ENCODE measurements at places on chromosomes 3 and 15.

- no peak for DNase-seq
Measured at GRCh38 chr3:55474213-55474632, 12.9 kb downstream of the WNT5A start.

GRCh38 chr3:46719735-46720271, 2.1 kb upstream of the PRSS50 start:
- DNase-seq, result no peak

- no peak for DNase-seq
Measured at GRCh38 chr15:49154799-49155109, 645 bp downstream of the COPS2 start.

- no peak for DNase-seq
Measured at GRCh38 chr3:27840807-27841594, 118.9 kb upstream of the EOMES start.

DNA sequence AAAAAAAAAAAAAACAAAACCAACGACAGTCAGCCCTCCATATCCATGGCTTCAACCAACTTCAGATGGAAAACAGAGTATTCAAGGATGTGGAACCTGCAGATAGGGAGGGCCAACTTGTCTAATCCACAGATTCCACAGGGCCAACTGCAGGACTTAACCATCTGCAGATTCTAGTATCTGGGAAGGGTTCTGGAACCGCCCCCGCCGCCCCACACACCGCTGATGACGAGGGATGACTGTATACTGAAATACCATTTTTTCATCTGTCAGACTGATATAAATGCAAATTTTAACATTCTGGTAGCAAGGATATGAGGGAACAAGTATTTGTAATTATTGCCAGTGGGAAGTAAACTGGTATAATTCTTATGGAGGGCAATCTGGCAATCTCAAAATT, 29.5 kb downstream of the ADPGK start:
- no peak for DNase-seq

DNA sequence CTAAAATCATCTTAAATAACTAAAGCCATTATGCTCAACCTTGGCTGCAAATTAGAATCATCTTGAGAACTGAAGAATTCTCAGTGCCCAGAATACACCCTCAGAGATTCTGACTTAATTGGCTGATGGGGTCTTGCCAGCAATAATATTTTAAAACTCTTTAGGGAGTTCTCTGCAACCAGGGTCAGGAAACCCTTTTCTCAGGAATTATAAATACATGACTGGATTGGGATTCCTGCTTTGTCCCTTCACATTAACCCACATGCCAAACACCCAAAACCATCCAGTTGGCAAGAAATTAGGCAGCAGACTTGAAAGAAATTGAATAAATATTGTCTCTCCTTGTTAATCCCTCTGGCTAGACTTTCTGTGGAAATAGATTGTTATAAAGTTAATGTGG, 482.3 kb upstream of the NECTIN3 start:
- DNase-seq, result no peak

DNA sequence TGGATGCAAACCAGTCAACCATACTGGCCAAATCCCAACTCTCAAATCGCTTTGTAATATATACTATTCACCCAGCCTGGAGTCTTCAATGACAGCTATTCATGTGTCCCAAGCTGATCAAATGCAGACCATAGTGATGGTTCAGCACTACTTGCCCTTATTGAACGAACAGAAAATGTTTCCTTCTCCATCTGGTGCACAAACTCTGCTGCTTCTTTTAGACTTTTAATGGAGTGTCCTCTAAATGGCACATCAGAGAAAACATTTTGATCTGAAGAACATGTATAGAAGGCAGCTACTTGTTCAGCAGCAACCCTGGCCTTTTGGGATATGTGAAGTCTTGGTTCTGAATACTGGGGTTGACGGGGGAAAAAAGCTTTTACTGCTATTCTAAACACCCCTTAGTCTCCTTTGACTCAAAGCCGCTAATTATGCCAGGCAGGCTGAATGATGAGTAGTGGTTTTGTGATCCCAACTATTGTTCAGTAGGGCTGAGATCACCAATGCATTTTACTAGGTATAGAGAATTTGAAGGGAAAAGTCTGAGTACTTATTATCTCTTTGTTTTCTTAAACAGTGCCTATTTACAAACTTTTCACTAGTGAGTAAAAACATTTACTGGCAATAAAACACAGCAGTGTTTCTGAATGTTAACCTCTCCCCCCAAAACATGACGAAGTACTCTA, 781.2 kb downstream of the ROBO1 start:
- peak; percentile 23 for DNase-seq

GRCh38 chr3:12998648-12999047, 74.6 kb downstream of the IQSEC1 start:
- DNase-seq, result no peak

DNA sequence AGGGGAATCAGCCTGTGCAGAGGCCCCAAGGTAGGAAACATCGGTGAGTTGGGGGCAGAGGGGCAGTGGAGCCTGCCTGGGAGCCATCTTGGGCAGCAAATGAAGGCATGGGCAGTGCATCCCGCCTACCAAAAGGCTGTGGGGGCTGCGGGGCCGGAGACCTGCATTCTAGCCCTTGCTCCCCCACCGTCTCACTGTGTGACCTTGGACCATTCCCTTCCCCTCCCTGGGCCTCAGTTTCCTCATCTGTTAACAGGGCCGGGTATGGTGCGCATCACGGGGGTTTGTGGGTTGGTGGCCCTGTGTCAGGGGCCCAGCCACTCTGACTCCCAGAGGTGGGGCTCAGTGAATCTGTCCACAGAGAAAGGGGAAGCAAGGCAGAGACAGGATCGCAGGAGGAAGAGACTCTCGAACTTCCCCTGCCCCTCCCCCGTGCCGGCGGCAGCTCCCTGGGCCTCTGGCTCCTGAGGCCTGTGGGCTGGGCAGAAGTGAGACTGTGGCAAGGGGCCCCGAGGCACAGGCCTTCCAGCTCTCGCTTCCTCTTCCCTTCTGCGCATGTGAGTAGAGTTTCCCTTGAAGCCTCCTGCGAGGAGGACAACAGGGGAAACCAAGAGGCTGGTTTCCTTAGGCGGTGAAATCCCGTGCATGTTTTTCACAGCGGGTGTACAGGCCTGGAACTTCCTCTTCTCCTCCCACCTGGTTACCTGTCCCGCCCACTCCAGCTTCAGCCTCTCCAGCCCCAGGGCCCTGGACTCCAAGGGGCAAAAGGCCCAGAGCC, 42.9 kb downstream of the IDH2 start:
- DNase-seq, result peak; percentile 34

DNA sequence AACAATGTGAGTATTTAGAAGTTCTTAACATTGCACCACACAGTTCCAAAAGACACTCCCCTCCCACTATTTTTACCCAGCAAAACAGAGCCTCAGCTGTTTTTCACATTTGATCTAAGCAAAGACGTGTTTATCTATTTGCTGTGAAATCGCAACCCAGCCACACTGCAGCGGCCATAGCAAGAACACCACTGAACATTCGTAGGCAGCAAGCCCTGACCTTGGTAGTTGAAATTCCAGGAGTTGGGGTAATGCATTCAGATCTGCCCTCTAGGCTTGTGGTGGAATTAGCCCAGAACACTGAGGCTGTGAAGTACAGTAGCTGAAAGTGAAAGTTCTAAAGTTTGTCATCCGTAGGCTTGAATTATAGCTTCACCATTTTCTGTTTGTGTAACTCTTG, 17.1 kb upstream of the SLC24A5 start:
- DNase-seq, result no peak

- no peak for DNase-seq
Measured at GRCh38 chr3:67048715-67049074, 50.6 kb downstream of the KBTBD8 start.

GRCh38 chr3:49244581-49245205, 32.3 kb downstream of the C3orf62 start:
- DNase-seq, result no peak

GRCh38 chr3:141669434-141669833, 68.7 kb upstream of the RNF7 start:
- no peak for DNase-seq

- no peak for DNase-seq
Measured at GRCh38 chr3:114293838-114294535, at the start of gene TIGIT. TSS of gene TIGIT (plus strand) at chr3:114294028. CDS start at chr3:114294062, 34 bp downstream.

DNA sequence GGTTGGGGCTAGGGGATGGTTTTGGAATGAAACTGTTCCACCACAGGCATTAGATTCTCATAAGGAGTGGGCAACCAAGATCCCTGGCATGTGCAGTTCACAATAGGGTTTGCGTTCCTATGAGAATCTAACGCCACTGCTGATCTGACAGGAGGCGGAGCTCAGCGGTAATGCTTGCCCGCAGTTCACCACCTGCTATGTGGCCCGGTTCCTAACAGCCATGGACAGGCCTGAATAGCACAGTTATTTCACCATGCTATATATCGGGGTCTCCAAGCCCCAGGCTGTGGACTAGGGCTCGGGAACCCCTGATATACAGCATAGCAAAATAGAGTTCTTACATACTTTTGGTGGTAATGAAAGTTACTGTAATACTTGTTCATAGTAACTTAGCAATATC, 99.9 kb upstream of the THSD4 start:
- no peak for DNase-seq

DNA sequence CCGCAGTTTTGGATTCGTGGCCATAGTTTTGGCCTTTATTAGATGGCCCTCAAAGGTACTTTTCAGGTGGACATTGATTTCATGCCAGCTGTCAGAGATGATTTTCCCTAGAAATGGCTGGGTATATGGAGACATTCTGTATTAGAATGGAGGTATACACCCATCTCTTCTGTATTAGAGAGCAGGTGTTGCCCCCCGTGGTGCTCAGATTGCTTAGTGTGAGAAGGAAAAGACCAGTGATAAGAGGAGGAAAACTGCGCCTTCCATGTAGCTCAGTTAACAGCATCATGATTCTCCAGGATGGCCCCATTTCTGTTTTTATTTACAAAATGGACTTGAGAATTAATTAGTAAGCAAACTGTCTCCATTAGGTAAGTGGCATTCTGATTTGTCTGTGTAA, 145.9 kb downstream of the IGF1R start:
- DNase-seq, result no peak

- DNase-seq, result no peak
Measured at GRCh38 chr3:12979151-12979946, 93.9 kb downstream of the IQSEC1 start.

- no peak for DNase-seq
Measured at GRCh38 chr15:76951220-76951619, 19.7 kb downstream of the RCN2 start.

DNA sequence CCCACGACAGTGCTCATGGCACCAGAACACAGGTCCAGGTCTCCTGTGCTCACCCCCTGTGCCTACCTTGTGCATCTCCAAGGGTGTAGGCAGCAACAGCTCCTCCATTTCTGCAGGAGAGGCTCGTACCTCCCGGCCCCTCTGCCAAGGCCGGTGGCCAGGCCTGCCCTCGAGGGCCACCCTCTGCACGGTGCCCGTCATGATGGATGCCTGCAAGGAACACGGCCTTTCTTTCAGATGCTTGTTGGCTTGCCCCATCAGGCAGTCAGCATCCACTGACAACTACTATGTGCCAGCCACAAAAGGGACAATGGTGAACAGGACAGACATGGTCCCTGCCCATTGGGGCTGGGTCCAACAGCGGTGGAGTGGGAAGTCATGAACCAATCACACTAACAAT, 43.8 kb downstream of the GRIP2 start:
- no peak for DNase-seq

- no peak for DNase-seq
Measured at GRCh38 chr15:86054338-86054737, 25.3 kb upstream of the AGBL1 start.

- no peak for DNase-seq
Measured at GRCh38 chr3:134542287-134542958, 56.6 kb downstream of the CEP63 start.

- DNase-seq, result peak; percentile 37
Measured at GRCh38 chr15:76996526-76997401, 1.8 kb downstream of the PSTPIP1 start.

GRCh38 chr3:102790747-102791325, 356.0 kb downstream of the ZPLD1 start:
- DNase-seq, result peak; percentile 92

GRCh38 chr3:13141991-13142412, 68.8 kb upstream of the IQSEC1 start:
- DNase-seq, result peak; percentile 25

- no peak for DNase-seq
Measured at GRCh38 chr15:26867200-26868007, 542 bp downstream of the GABRA5 start.

- DNase-seq, result no peak
Measured at GRCh38 chr15:48052946-48053345, 67.8 kb upstream of the SLC24A5 start.

DNA sequence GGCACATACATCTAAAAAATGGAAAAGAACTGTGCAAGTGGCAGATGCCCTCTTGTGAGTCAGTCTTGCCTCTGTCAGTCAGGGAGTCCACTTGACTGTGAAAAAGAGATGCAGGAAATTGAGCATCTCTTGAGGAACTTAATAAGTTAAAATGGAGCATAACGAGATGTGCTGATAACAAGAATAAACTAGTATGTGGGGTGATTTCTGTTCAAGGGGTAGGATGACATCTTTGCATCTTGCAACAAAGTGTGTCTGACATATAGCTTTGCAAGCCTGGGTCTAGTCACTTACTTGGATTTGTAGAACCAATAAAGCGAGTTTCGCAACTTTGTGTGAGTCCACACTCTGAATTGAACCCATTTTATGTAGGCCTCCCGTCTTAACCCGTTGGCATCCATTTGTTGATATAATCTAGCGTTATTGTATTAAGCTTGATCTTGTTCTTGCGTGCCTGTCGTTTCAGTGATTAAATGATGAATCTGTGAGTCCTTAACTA, 2.2 kb downstream of the USP3 start:
- no peak for DNase-seq

DNA sequence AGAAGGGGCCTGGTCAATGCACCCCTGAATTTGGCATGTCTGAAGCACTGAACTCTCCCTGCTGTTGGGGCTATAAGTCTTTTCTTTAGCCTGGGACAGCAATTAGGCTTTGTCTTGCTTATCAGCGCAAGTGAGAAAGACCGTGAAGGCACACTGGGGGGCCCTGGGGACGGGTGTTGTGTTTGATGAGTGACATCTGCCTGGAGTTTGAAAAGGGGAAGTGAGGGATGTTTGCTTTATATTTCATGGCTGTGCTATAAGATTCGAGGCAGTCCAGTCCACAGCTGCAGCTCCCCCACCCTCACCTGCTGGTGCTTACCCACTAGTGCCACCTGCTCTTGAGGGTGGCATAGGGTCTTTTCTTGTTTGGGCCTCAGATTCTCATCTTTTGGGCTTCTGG, 44.8 kb downstream of the CEMIP start:
- DNase-seq, result no peak

DNA sequence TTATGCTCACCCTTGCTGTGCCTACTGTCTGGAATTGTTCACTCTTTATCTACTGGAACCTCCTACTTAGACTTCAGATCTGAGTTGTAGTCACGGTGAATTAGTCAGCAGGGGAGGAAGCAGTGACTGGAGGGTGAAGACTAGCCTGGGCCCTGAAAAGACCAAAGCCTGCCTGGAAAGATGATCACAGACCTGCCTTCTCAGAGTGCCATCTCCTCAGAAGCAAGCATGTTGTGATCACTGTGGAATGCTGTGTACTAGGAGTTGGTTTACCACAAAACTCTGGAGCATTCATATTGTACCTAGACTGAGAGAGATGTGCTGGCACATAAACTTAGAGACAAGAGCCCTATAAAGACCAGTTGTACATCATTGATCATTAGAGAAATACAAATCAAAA, 100.7 kb upstream of the SCN10A start:
- peak; percentile 7 for DNase-seq

GRCh38 chr15:53218666-53219580, 428.8 kb upstream of the ONECUT1 start:
- no peak for DNase-seq

All from fibroblast of skin of right biceps (primary cell).